ENCODE measurements at places on chromosomes 11 and 22. TPM values are rescaled to one million over a fixed set of nuclear protein-coding genes. Genes with fewer than 3 reads are reported as not detected.

Gene MUC6
- total RNA-seq = not detected

Gene POU2AF1
- total RNA-seq = not detected

Gene RIC8A
- total RNA-seq = 178 TPM

Gene C11orf97
- not detected for total RNA-seq

Gene KCNE3
- total RNA-seq = not detected

Gene MPEG1
- not detected for total RNA-seq

Gene SCGB1D2
- total RNA-seq = not detected

Gene HPX
- total RNA-seq = not detected

Gene PAX6
- total RNA-seq = 36.2 TPM

Gene BRSK2
- not detected for total RNA-seq

Gene NXPE1
- not detected for total RNA-seq

Gene SAA2
- total RNA-seq = 0.47 TPM

Gene MMP12
- total RNA-seq = 4.0 TPM

Gene C11orf58
- total RNA-seq = 195 TPM

Gene LUZP2
- 2.0 TPM for total RNA-seq

Gene OR8D4
- total RNA-seq = not detected

Gene TRMT112
- 452 TPM for total RNA-seq

Gene SELENOH
- 275 TPM for total RNA-seq

Gene SPI1
- not detected for total RNA-seq

Gene MAP4K2
- 11.2 TPM for total RNA-seq

Gene DDIAS
- 18.8 TPM for total RNA-seq

Gene KCNK7
- total RNA-seq = 0.52 TPM

Gene SPON1
- 0.05 TPM for total RNA-seq

Gene SCGB1A1
- total RNA-seq = not detected

Gene PNPLA3
- 11.8 TPM for total RNA-seq

Gene UCP3
- 0.15 TPM for total RNA-seq

Gene FOSL1
- 286 TPM for total RNA-seq

Gene FGF19
- total RNA-seq = not detected

Gene FIBP
- 165 TPM for total RNA-seq

Gene MMP10
- not detected for total RNA-seq

Gene CARD10
- 8.3 TPM for total RNA-seq

Gene BTBD18
- not detected for total RNA-seq

Gene TXNRD2
- 21.8 TPM for total RNA-seq

Gene RBM4
- total RNA-seq = 93.6 TPM

Gene ALKBH8
- total RNA-seq = 10.0 TPM

Gene CCDC88B
- total RNA-seq = 0.07 TPM

Gene EIF4G2
- 566 TPM for total RNA-seq

Gene CNTF
- 0.17 TPM for total RNA-seq

Gene ACAD8
- 12.0 TPM for total RNA-seq

Gene CDON
- 8.1 TPM for total RNA-seq

Gene LMO2
- 0.84 TPM for total RNA-seq

Gene OR5L2
- not detected for total RNA-seq

Gene KRTAP5-2
- not detected for total RNA-seq
